NCI-H446 treated with DMSO at 0.1 percent for 48 hours (cell line): ENCODE measurements at places on chromosomes 11 and 22.

- DNase-seq: no peak
Observed at GRCh38 chr11:47714554-47715081, 551 bp downstream of the AGBL2 start.

DNA sequence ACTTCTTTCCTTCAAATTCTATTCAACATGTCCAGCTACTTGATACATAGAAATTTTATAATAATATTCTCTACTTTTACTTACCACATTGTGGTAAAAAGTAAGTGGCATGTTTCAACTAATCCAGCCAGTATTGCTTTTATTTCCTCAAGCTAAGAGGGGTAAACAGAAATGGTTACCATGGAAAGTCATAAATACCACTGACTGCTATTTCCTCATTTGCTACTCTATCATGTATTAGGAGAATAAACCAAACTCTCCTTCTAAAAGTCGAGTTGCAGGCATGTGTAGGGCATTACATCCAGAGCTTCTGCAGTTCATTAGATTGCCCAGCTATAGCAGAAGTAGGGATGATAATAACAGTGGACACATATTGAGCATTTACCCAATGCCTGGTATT is 208.4 kb downstream of the MAML2 start:
- no peak for DNase-seq

GRCh38 chr11:112265659-112266409 is 5.2 kb upstream of the PLET1 start:
- no peak for DNase-seq

GRCh38 chr11:43067681-43068080 is 244.1 kb upstream of the API5 start:
- DNase-seq: no peak

- DNase-seq: no peak
Observed at GRCh38 chr11:94574193-94574961, 7.2 kb downstream of the PIWIL4 start.

- no peak for DNase-seq
Observed at GRCh38 chr11:15613789-15614188, 499.1 kb downstream of the INSC start.

DNA sequence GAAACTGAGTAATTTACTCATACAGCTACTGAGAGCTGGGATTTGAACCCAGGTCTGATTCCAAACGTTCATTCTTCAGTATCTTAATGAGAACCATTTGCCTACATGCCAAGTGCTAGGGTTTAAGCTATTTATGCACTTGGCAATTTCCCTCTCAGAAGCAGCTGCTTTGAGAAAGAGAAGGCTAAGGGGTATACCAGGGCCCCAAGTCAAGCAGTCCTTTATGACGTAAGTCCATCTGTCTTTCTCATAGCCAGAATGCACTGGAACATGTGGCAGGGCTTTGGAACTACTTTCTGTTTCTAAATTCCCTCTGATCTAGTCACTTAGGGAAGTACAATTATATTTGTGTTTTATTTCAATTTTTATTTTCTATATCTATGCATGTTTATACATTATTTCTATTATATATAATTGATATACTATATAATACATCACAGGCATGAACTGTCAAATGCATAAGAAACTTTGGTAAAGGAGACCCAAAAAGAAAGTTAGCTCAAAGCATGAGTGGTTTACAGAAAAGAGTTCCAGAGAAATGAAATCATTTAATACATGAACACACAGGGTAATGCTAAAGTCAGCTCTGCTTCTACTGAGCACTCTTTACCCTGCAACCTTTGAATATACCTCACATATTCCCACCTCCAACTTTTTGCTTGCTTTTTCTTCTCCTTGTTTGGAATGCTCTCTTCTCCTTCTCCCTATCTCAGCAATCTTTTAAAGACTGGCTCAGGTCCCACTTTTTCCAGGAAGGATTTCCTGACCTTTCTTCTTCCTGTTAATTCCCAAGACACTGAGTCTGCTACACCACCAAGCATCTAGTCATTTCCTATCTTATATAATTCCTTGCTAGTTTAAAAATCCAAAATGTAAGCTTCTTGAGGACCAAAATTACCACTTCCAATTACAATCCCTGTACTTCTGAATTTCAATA is 80.5 kb upstream of the GDPD4 start:
- DNase-seq: peak; percentile 91

DNA sequence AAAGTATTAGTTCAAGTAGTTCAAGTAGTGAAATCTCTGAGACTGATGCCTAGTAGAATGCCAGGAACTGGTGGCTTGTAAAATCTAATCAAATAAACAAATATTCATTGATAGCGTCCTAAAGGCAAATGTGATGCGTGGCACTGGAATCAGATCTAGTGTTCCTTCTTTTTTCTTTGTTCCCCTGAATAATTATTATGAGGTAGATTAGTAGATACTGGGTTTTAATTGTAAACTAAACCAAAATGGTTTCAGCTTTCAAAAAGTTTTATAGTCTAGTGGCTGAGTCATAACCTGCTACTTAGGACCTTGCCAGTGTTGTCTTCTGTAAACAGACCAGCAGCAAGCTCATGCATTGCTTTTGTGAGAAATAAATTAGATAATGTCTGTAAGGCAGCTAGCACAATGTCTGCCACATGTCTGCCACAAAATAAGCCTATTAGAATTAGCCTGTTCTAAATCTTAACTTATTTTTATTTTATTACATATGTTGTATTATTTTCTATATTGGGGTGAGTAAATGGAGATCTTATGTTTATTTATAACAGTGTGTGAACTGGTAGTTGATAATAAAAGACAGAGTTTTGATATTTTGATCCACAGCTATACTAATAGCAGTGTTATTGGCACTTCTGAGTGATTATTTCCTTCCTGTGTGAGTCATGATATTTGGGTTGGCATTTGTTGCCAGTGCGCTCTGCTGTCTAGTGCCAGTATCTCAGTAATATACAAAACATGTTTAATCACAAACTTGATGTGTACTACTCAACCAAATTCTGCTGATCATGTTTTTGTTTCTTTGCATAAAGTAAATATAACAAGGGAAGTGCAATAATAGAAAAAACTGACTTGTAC is 135.7 kb downstream of the TMEM135 start:
- peak; percentile 58 for DNase-seq

- DNase-seq: no peak
Observed at GRCh38 chr11:94602430-94603372, 35.5 kb downstream of the PIWIL4 start.

DNA sequence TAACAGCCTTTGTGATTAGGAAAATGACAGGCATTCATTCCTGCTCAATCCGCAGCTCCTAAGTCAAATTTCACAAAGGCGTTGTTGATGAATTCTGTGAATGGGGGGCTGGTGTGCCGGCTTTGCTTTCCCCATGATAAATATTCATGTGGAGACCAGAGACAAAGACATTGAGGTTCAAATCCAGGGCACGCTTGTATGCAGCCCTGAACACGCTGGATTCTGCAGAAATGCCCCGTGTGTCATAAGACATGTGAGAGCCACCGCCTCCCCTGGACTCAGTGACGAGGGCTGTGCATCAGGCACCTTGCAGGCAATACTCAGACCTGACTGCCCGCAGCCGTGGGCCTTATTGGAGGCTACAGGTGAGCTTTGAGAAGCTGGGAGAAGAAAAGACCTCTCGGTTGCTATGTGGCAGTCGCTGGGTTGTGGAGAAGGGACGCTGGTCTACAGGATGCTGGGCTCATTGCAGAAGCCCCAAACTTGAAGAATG is 906.2 kb downstream of the BRD1 start:
- DNase-seq: no peak

GRCh38 chr11:3632070-3632660 is 9.6 kb downstream of the ART5 start:
- no peak for DNase-seq

DNA sequence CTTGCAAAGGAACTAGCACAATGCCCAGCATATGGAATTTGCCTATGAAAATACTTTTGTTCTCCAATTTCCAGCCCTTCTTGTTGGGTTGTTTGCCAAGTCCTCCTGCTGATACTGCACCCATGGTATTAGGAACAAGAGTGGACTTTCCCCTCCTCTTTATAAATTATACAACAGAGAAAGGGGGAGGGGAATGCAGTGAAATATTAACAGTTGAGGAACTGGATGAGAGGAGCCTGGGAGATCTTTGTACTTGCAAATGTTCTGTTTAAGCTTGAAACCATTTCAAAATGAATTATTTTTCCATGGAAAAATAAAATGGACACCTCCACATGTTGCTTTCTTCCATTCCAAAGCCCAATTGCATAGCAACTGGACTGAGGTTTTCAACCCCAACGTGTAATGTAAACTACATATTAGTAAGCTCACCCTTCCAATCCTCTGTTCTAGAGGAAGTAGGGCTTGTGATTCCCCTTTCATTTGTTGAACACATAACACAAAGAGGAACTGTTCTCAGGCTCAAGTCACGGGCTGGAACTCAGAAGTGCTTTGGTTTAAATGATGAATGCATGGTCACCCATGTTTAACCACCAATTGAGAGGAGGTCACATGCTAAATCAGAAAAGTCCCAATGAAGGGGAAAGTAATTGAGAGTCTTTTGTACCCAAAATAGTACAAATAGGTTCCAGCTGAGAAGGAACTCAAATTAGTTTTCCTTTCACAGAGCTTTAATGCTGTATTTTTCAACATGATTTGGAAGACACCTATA is 66.2 kb upstream of the ZC3H12C start:
- DNase-seq: no peak

- no peak for DNase-seq
Observed at GRCh38 chr11:113627946-113628345, 78.2 kb downstream of the TMPRSS5 start.

DNA sequence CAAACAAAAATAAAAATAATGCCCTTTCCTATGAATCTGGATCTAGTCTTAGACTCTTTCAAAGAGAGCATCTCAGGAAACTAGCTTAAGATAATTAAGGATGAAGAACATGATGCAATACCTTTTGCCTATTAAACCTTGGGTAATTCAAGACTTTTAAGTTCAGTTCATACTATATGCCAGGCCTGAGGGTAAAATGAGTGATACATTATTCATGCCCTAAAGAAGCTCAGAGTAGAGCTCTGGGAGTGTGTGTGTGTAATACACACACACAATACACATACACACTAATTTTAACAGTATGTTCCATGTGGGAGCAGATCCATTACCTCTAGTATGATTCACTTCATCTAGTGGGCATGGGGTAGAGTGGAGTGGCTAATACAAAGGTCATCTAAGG is 651.4 kb upstream of the CHORDC1 start:
- no peak for DNase-seq

DNA sequence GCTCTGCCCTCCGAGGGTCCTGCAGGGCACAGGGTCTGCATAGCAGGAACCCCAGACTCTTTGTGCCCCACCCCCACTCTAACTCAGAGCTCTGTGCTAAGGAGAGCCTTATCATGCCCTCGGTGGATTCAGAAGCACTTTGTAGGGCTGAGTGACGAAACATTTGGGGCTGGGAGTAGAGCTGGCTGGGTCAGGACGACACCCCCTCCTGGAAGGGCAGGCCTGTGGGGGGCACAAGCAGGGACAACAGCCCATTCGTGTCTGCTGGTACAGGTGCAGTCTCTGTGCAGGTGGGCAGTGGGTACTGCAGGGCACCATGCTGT is 8.9 kb downstream of the APOBEC3A start:
- no peak for DNase-seq

- no peak for DNase-seq
Observed at GRCh38 chr11:65899356-65900124, 648 bp downstream of the FOSL1 start.

- DNase-seq: no peak
Observed at GRCh38 chr11:702462-703461, 3.3 kb upstream of the EPS8L2 start.

DNA sequence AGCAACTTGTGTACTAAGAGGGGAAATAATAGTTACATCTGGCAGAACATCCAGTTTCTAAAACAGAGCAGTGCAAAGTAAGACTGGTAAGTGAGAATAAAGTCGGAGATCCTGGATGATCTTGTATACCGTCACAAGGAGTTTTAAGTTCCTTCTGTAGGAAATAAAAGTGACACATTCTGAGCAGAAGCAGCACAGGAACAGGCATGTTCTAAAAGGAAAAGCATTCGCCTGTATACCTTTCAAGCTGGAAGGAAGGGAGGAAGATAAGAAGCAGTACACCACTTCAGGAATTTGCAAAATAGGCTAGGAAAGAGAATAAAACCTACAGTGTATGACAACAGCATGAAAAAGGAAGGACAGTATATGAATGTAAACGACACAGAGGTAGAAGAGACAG is 106.2 kb upstream of the TP53AIP1 start:
- DNase-seq: no peak

DNA sequence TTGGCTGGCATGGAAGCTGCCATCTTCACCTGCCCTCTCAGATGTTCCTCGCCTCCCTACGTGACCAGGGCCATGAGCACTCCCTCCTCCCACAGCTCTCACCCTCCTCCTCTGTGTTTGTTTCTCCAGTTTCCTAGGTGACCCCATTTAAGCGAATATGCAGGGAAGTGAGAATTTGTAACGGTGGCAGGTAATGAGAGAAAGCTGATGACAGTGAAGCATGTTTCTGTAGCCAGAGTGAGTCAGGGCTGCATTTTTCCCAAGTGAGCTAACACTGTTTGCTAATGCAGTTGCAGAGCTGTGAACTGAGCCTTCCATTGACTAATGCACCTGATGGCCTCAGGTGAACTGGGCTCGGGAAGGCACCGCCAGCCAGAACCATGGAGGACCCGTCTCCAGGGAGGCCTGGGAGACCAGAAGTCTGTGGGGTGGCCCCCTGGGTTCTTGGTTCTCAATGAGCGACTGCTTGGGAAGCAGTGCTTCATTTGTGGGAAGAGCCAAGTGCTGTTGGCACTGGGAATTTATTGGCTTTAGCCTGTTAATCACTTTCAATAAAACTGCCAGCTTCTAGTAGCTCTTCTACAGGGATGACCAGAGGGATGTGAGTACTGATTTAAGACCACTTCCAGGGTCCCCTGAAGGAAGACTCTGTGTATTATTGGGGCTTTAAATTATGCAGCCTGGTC is 64.5 kb downstream of the BARX2 start:
- DNase-seq: no peak

GRCh38 chr22:20424568-20424931 is 13.1 kb downstream of the SCARF2 start:
- DNase-seq: no peak

- DNase-seq: peak; percentile 34
Observed at GRCh38 chr22:40487663-40488249, 117.4 kb downstream of the SGSM3 start.

DNA sequence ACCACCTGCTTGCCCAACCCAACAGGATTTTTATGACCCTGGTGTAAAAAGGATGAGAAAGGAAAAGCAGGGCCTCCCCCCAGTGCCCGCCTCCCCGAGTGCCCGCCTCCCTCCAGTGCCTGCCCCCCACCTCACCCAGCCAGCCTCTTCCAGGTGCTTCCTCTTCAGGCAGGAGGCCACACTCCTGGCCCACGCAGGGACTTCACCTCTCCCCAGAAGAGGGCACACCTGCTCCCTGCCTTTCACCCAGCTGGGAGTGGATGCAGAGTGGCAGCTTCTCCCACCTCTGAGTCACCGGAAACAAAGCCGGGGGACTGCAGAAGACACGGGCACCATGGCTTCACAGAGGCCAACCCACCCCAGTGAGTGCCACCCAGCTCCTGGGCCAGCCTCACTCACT is 16.1 kb downstream of the CPT1A start:
- DNase-seq: no peak

- DNase-seq: no peak
Observed at GRCh38 chr22:33518405-33518804, 401.9 kb downstream of the LARGE1 start.

- peak; percentile 62 for DNase-seq
Observed at GRCh38 chr11:77146261-77147035, 18.4 kb downstream of the MYO7A start.

GRCh38 chr11:8271106-8271886 is 7.6 kb upstream of the LMO1 start:
- DNase-seq: no peak
